ENCODE measurements at places on chromosomes 7 and 10.
A peak's percentile ranks its signal among the peaks of the same experiment; 100 is the strongest.

- no peak for DNase-seq
Observed at GRCh38 chr7:156376317-156376716, 264.3 kb upstream of the RNF32 start.

DNA sequence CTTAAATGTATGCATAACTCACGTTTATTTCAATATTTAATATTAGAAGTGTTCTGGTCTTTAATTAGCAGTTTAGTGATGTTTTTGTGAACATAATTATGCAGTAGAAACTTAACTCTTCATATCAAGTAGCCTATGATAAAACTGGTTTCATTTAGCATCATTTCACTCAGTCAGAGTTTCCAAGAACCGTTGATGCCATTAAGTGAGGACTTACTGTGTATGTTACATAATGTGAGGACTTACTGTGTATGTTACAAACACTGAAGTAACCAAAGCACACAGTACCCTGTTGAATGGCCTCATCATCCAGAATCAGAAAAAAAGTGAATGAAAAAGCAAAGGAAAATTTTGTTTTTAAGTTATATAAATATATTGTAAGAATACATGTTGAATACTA is 32.9 kb upstream of the PBLD start:
- DNase-seq: no peak

- DNase-seq: no peak
Observed at GRCh38 chr7:93575555-93576399, 1.3 kb upstream of the CALCR start.

DNA sequence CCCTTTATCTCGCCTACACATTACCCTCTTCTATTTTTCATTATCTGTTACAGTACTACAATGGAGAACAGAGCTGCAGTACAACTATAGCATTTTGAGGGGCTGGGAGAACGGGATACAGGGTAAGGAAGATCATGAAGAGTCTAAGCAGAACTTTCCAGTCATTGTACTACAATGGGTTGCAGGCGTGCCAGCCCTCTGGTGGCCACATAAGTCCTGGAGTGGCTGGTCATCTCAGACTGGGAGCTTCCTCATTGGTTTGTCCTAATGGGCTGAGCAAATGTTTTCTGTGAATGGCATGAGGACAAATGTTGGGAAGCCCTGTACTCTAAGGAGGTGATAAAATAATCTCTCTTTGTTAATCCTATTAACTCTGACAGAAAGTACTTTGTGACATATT is 33.0 kb downstream of the TMEM106B start:
- DNase-seq: no peak

DNA sequence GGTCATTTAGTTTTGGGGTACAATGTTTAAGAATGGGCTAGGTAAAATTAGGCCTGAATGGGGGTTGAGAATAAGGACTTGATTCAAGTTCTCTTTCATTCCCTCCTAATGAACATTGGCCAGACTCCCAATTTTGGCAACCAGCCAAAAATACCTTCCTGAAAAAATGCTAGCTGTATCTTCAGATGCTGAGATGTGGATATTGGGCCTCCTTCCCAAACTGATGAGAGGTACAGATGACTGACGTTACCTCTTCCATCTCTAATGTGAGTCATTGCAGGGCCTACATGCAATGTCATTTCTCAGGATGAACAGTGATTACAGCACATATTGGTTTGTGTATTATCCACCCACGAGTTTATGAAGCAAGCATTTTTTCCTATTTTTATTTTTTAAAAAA is 151.6 kb downstream of the SND1 start:
- DNase-seq: peak; percentile 16

DNA sequence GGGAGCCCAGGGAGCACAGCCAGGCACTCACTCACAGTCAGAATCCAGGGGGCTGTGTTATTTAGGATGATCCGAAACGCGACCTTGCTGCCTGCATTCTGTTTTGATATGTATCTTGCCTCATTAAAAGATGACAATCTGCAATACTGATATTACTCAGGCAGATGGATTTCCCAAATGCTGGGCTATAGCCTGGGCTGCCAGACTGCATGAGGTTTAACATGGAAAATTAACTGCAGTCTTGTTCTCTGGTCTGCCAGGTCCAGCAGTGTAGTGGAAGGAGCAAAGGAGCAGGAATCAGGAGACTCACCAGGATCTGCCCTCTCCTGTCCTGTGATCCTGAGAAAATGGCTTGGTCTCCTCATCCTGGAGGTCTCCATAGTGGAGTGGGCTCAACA is 258.1 kb downstream of the PAXIP1 start:
- DNase-seq: no peak

GRCh38 chr10:88493691-88494483 is 89.2 kb downstream of the RNLS start:
- DNase-seq: no peak

DNA sequence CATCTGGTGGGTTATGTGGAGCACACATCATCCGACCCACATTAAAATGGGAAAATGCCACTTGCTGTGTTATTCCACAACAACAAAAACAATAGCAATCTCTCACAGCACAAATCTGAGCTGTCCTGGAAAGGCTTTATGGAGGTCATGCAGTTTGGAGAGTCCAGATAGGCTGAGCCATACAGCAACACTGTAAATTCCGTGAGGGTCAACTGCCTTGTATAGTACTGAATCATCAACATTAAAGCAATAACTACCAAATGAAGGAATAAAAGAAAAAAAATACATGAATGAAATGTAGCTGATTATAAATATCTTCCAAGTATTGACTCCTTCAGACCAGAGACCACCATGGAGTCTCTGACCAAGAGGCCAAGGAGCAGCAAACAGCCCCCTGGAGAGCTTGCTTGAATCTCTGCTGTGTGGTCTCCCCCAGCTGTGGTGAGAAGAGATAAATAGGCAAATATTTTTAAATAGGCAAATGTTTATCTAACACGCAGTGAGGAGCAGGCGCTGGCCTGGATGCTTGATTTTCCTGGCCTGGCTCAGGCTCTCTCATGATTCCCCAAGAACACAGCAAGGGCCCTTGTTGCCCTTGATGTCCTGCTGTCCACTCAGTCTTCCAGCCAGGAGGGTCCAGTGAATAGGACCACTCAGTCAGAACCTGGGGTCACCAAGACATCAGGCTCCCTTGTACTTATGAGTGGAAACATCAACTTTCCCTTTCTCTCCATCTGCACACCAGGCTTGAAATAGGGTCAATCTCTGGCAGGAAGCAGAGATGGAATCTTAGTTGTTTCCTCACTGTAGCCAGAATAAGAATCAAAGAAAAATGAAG is 1021.3 kb downstream of the XPNPEP1 start:
- DNase-seq: no peak

DNA sequence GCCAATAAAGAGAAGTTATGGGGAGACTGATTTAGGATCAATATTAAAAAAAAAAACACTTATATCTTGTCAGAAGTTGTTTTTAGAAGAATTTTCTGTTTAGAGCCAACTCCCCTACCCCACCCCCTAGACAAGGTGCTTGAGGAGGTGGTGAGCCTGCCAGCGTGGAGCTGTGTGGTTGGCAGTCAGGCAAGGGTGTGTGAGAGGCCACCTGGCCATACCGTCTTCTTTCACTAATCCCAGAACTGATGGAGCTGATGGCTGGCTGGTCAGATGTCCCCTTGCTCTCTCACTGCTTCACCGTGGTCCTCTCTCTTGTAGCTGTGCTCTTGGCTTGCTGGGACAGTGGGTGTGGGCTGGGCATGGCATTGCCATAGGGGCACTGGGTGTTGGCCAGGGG is 34.3 kb downstream of the NACAD start:
- no peak for DNase-seq

DNA sequence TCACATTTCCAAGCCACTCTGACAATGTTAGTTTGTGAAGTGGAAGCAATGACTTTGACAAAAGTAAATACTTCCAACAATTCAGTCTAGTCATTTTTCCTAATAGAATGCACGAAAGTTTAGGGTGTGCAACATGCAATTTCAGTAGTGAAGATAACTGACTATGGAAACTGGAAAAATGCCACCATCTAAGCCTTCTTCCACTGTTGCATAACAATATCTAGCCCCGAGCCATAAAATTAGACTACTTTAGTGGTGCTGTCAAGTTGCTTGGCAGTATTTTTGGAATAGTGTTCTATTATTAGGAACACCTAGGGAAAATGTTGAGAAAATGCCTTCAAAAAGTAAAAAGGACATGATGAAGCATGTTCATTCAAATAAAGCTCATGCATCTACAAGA is 17.9 kb downstream of the SEMA3A start:
- no peak for DNase-seq

DNA sequence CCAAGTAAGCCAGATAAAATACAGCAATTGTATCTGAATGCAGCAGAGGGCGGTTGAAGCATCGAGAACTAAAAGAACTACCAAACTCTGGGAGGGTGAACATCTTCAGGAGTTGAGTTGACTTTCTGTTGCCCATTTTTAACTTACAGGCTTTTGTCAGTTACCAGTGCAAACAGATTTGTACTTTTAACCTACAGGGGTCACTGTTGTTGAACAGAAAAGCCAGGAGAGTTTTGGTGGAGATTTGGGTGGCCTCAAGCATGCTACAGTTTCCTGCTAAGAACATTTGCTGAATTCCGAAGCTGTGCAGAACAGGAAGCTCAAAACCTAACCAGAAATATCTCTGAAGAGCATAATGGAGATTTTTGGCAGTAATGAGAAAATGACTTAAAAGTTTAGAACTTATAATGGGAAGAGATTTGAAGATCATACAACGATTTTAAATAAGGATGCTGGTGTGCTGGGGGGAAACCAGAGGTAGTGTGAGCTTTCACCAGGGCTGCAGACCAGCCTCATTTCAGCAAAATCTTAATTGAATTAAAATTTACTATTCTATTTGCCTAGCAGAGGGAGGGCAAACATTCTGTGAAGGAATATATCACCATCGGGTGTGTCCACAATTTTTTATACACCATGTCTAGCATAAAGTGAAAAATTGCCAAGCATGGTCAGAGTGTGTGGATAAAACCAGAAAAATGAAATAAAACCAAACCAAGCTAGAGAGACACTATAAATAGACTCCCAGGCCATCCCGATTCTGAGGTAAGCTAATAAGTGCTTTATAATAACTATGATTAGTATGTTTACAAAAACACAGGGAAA is 208.6 kb upstream of the CCDC6 start:
- peak; percentile 28 for DNase-seq

DNA sequence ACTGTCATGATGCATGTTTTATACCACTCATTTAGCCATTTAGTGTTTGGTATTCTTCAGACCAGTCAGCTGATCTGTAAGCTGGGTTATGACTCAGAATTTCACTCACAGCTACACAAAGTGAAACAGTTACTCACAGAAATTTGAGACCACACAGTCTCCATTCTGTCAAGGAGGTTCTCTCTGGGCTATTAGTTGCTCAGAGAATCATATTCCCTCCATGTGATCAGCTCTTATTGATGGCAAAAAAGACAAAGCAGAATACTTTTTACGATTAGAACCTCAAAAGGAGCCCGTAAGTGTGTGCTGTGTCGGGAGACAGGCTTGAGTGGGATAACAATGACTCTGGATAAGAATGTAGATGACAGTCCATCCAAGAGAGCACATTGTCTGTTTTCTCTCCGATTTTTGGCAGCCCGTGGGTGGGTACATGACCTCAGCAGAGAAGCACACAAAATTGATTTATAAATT is 277.6 kb upstream of the SORCS1 start:
- no peak for DNase-seq

DNA sequence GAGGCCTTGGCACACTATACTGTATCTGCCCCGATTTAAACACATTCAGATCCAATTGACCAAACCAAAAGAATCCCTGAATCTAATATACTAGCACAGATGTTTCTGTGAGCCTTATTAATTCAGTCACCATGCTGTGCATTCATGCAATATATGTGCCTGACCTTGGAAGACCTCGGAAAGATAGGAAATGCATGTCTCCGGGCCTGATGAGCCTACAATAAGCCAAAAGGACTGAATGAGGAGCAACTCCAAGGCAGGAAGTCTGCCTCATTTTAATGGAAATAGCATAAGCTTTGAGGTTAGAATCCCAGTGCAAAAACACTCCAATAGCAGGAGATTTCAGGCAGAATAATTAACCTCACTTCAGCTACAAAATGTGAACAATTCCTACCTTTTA is 316.7 kb downstream of the LRRTM3 start:
- no peak for DNase-seq

DNA sequence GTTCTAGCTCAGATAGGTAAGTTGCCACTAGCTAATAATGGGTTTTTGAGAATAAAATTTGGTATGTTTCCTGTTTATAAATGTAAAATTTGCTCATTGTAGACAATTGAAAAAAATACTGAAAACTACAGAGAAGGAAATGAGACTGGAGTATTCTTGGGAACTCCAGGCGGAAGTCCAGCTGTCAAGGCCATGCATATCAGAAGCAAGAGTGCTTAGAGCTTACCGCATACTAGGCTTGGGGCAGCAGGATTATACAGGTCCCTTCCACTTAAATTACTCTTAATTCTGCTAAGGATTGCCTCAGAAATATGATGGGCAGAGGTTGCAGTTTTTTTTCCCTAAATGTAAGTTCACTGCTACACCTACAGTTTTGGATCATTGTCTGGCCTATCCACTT is 26.6 kb downstream of the UMAD1 start:
- DNase-seq: no peak

DNA sequence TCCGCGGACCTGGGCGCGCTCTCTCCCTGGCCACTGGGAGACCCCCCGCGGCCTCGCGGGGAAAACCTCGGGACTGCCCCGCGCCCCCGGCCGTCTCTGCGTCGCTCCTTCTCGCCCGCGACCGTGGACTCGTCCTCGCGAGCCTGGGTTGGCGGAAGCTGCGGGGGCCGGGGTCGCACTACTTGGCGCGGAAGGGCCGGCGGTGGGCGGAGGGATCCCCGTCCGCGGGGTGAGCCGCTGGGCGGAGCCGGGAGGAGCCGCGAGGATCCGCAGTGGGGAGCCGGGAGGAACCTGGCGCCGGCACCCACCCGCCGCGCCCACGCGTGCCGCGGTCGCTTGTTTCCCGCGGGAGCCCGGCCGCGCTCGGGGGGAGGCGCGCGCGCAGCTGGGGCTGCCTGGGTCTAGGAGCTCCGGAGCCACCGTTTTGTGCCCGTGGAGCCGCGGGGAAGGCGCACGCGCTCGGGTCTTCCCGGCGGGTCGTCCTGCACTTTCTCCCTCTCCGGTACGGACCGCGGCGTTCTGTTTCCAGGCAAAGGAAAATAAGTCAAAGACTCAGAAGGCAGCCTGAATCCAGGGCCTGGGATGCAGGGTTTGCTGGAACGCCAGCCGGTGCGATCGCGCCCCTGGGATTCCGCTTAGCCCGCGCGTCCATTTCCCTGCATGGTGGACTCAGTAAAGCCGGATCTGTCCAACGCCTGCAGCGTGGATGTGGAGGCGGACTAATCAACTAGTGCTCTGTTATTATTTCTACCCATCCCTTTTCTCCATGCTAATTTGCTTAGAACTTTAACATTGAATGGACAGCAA is 28.7 kb upstream of the KMT2C start:
- peak; percentile 92 for DNase-seq
